ENCODE measurements at places on chromosomes 1 and 21. TPM values are rescaled to one million over a fixed set of nuclear protein-coding genes. Genes with fewer than 3 reads are reported as not detected.

C4BPA gene
- not detected for total RNA-seq

C8A gene
- total RNA-seq = not detected

HMCN1 gene
- 22.2 TPM for total RNA-seq

KIF2C gene
- total RNA-seq = 12.9 TPM

ODF2L gene
- 84.5 TPM for total RNA-seq

G0S2 gene
- total RNA-seq = not detected

TDRD10 gene
- 27.8 TPM for total RNA-seq

SLC2A5 gene
- total RNA-seq = not detected

RAB42 gene
- not detected for total RNA-seq

CFHR4 gene
- total RNA-seq = 0.87 TPM

DNA sequence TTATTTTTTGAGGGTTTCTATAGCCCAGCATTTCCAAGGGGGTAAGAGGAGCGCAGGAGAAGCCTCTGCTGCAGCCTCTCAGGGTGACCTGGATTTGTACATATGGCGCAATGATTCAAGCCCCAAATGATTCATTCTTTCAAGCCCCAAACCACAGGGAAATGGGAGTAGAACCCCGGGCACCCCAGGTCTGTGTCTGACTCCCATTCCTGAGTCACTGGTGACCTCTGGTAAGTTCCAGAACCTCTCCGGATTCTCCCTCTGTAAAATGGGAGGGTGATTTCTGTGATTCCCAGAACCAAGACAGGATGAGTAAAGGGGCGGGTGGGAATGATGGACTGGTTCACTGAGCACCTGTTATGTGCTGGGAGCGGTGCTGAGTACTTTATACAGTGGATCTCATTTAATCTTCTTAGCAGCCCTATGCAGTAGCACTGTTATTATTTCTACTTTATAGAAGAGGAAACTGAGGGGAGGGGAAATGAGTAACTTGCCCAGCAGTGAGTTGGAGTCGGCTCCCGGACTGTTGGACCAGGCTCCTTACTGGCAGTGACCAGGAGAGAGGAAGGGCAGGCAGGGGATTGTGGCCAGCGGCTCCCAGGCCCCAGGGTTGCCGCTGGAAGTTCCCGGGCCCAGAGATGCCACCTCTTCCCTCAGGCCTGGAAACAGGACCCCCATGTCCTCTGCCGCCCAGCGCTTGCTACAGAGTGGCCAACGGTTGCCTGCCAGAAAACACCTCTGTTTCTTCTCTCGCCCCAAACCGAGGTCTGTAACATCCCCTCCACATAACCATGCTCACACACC is 20.3 kb upstream of the SLC26A9 start:
- no peak for DNase-seq

DNA sequence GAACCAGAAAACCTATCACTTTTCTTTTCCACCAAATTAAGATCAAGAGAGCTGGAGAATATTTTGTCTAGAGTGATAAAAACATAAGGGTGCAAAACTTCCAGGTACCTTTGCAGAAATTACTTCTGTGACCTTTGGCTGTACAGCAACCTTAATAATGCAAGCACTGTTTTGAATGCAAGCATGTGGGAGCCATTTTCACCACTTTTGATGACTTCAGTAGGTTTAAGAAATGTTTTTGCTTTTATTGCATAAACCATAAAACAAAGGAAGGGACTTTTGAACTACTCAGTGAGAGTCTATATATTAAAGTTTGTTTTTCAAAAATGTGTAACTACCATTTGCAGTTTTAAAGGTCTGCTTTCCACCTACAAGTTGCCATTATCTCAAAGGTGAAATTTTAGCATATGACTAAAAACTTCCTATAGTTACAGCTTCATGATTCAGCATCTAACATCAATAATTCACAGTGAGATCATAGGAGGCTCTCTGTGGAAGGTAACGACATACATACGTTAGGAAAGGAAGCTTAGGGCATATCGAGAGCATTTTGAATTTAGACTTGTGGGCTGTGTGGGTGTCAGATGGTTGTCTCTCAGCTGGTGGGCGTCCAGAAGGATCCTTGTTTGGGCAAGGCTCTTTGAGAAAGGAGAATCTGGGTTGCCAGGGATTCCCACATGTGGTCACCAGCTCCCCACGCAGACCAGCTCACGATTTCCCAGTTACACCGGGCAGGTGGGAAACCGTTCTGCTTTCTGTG is 1.1 kb upstream of the GADD45A start:
- DNase-seq = no peak

- DNase-seq = no peak
Observed at GRCh38 chr1:31383967-31384366, 11.1 kb upstream of the FABP3 start.

DNA sequence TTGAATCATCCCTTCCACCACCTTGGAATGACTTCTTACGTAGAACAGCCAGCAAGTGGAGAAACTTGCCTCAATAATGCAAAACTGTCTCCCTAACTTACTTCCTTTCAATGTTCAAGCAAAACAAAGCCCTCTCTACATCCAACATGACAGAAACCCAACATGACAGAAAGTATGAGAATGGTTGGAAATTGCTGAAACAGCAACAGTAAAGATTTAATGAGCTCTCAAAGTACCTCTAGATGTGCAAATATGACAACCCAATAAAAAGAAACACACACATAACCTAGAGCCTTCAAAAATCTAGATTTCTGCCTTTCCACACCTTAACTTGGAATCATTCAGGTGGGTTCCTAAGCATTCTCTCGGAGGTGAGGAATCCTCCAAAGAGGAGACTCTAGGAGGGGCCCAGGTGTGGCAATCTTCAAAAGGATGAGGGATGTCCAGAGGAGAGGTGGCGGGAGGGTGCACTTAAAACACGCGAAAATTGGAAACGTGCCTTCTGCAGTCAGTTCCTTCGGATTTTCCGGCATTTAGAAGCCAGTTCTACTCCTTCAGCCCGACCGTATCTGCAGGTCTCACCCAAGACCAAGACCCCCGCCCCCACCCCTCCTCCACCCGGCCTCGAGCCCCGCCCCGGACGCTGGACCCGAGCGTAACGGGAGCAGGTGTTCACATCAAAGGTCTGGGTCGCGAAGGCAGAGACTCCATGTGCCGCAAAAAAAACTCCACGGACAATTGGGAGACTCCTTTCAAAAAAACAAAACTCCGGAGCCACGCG is 996 bp upstream of the MGST3 start:
- no peak for DNase-seq

- no peak for DNase-seq
Observed at GRCh38 chr1:147748676-147749350, 11.6 kb downstream of the GJA5 start.
